ENCODE measurements at places on chromosomes 2 and 18.

GRCh38 chr2:14015113-14015630 is 617.3 kb upstream of the LRATD1 start:
- no peak for DNase-seq

DNA sequence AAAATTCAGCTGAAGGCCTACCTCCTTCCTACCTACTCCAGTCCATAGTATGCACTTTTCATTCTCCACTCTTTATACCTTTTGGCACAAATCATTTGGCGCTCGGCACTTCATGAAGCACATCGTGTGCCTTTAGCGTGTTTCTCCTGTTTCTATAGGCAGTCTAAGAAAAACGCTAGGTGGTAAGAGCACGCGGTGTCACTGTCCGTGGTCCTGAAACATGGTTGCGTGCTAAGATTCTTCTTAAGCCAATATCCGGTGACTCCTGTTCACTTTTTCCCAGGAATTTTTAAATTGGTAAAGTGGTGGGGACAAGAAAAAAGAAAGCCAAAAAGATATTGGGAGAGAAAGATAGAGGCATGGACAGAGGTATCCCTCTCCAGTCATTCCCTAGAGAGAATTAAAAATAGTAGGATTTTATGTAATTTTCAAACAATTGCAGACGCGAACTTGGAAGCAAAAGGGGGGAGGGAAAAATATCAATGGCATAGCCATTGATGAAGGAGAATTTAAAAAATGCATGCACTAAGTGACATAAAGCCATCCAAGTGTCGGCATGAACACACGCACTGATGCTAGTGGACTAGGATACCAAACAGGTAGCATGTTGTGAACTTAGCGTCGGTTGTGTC is 1.4 kb upstream of the CTNNA2 start:
- no peak for DNase-seq

DNA sequence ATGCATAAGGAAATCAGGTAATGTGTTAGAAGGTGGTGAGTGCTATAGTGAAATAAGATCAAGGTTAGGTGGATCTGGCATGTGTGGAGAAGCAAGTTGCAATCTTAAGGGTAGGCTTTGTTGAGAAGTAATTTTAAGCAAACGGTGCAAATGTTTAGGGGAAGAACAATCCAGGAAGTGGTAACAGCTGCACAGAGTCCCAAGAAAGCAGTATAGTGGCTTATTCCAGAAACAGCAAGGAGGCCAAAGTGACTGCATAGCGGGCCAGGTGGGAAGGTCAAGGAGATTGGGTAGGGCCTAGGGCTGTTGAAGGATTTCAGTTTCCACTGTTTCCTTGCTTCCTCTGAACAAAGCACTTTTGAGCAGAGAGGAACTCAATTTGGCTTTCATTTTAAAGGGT is 30.0 kb upstream of the RAB1A start:
- DNase-seq: no peak

DNA sequence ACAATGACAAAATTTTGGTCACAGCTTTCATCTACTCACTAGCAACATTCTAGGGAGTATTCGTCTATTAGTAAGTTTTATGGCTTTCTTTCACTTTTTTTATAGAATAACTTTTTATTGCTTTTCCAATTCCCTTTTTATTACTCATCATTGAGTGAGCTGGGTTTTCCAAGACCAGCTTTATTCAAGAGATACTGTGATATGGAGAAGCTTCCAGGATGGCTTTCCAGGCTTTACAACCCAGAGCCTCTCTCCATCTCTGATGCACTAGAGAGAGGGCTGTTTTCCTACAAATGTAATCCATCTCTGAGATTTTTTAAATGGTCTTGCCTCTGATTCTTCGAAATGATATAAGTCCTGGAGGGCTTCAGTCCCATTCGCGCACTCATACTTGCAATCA is 118.3 kb downstream of the LDLRAD4 start:
- DNase-seq: no peak

GRCh38 chr18:55422456-55423180 is 165.4 kb downstream of the TCF4 start:
- no peak for DNase-seq

GRCh38 chr18:402129-402528 is 98.4 kb downstream of the COLEC12 start:
- no peak for DNase-seq

DNA sequence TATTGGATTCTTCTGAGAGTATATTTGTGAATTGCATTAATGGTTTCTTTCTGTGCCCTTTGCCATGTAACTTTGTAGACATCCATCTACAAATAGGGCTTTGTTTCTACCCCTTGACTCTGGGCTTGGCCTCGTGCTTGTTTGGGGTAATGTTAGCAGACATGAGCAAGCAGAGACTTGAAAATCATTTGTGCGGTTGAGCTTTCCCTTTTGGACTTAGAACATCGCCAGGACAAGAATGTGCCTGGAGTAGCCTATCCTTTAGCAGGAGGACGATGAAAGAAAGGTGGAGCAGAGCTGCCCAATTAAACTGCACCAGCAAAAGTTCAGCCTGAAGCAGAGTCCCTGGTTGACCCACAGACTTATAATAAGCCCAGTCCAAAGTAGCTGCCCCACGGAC is 785.9 kb downstream of the EPHA4 start:
- DNase-seq: no peak

- no peak for DNase-seq
Observed at GRCh38 chr18:10184776-10185175, 269.7 kb upstream of the APCDD1 start.

- DNase-seq: no peak
Observed at GRCh38 chr2:231920366-231920765, 5.8 kb downstream of the NPPC start.

All from AG04450 (cell line).